ENCODE measurements at places on chromosomes 12 and 14.
A peak's percentile ranks its signal among the peaks of the same experiment; 100 is the strongest.

GRCh38 chr12:115199831-115200230 lies 515.9 kb upstream of the TBX3 start:
- peak; percentile 48 for DNase-seq

DNA sequence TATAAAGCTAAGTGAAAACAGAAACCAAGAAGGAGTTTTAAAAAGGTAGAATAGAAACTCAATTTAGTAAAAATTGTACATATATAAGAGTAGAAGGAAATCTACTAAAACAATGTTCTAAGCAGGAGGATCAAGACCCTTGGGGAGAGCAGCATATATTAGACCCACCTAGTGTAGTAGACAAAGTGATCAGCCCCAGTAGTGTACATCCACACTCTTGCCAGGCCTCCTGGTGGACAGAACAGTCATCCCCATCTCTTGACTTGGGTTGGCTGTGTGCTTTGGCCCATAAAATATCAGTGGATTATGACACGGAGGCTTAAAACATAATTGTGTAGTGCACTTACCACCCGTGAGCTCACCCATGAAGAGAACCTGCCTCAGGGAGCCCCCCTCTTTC lies 10.9 kb upstream of the OTUB2 start:
- DNase-seq: no peak

GRCh38 chr12:95248604-95249360 lies 31.2 kb downstream of the VEZT start:
- DNase-seq: peak; percentile 91

- no peak for DNase-seq
Measured at GRCh38 chr12:124561231-124561630, 6.2 kb downstream of the NCOR2 start.

- no peak for DNase-seq
Measured at GRCh38 chr12:69338936-69339335, 9.2 kb upstream of the LYZ start.

GRCh38 chr12:4289998-4290790 lies 16.6 kb downstream of the CCND2 start:
- no peak for DNase-seq

- DNase-seq: no peak
Measured at GRCh38 chr12:64680235-64680634, 69.9 kb downstream of the RASSF3 start.

DNA sequence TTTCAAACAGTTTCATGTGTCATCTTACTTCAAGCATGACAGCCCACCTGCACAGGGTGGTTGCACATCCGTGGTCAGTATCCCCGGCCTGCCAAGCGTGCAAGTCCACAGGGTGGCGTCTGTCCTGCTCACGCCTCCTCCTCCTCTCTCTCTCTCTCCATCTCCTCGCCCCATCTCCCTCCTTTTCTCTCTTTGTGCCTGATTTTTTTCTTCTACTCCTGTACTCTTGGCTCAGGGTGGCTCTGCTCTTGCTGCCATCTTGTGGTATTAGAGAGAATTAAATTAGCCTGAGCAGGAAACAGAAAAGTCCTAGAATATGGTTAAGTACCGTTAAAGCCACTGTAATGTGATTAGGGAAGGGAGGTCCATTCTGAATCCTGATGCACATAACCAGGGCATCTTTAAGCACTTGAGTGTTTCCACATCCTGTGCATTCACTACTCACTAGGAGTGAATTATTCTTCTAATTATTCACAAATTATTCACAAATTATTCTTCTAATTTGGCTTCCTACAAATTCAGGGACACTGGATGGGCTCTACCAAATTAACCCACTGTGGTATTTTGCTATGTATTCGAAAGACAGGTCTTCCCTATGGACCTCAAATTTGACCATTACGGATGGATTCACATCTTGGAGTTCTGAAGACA lies 25.5 kb upstream of the DTX1 start:
- peak; percentile 64 for DNase-seq

DNA sequence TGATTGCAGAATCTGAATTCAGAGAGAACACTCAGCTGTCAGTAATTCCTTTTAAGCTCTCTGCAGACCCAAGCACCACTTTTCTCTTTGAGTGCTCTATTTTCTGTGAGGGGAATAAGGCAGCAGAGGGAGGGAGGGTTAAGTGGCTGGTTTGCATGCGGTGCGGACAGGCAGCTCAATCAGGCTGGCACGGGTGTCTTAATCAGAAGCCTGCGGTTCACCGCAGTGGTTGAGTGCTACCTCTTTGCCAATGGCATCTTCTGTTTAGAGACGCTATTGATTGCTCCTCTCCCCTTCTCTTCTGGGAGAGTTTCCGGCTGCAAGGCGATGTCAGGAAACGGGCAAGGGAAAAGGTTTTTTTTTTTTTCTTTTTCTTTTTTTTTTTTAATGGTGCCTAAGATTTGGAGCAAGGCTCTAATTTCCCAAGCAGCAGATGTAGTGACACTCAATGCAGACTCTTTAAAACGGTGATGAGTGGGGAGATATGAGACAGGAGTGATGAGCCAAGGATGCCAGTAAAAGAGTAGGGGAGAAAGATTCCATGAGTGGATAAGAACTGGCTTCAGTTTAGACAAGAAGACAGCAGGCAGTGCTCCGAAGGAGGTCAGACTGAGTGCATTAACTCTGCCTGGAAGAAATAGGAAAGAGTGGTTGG lies 533.7 kb upstream of the SEL1L start:
- no peak for DNase-seq

DNA sequence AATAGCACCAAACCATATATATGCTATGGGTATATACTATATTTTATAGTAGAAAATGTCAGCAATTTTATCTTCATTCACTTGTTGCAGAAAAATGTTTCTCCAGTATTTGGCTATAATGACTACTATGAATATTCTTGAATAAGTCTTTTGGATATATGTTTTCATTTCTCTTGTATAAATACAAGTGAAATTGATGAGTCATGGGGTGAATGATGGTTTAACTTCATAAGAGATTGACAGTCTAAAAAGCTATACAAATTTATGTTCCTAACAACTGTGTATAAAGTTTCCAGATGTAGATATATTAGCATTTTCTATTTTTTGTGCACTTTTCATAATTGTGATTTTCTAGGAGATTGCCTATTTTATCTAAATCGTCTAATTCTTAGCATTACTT lies 714.8 kb downstream of the TRHDE start:
- DNase-seq: no peak

- no peak for DNase-seq
Measured at GRCh38 chr14:80768646-80769045, 172.9 kb downstream of the CEP128 start.

- DNase-seq: no peak
Measured at GRCh38 chr12:106601496-106601895, 18.7 kb downstream of the RFX4 start.

DNA sequence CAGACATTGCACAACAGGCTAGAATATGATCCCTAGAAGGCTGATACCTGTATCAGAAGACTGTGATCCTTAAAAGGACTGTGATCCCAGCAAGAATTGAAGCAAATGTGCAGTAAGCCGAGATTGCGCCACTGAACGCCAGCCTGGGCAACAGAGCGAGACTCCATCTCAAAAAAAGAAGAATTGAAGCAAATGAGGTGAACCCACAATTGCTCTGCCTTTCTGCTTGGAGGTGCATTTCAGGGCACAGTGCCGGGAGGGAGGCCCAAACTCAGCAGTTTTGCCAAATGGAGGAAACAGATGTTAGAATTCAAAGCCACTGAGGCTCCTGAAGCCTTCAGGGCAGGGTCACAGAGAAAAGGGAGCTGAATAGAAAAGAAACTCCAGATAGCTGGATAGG lies 61.1 kb upstream of the COCH start:
- no peak for DNase-seq

GRCh38 chr14:105710119-105711043 lies 184.0 kb downstream of the TMEM121 start:
- DNase-seq: no peak

- DNase-seq: no peak
Measured at GRCh38 chr14:24232645-24233537, at the start of gene GMPR2. Gene GMPR2, plus strand, starts transcription at chr14:24232929. Its CDS starts 325 bp downstream, at chr14:24233254.

- peak; percentile 50 for DNase-seq
Measured at GRCh38 chr12:93415723-93416464, 25.9 kb downstream of the UBE2N start.

DNA sequence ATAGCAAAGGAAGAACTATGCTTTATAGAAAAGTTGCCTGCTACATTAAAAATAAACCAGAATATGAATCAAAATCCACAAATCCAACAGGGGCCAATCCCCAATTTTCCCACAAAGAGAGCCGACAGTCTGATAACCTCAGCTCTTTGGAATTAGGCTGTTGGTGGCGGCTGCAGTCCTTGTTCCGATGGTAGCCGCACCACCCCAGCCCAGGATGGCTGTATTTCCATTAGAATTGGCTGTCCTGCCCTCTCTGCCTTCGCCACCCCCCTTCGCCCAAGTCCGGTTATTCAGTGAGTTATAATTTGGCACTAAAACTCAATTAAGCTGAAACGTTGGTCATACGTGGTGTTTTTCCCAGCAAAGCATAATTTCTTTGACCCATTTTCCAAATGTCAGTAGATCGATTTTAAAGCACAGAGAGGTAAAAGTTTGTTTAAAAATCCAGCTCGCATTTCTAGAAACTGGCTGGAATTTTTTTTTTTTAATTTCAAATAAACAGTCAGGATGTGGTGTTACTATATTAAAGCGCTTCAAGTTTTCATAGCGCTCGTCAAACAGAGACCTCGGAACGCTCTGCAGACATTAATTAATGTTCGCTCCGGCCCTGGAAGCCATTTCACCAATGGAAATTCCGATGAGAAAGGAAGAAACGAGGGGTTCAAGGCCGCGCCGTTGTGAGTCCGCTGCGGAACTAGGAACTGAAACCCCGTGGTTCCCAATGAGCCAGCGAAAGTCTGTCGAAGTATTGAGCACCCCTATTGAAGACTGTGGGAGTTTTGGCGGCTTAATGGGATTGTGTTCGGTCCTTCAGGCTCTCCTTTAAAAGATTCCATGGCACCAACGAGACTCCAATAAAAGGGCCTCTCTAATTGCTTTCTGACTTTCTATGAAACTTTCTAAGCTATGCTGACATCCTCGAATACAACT lies 104.8 kb upstream of the DIO3 start:
- DNase-seq: no peak

DNA sequence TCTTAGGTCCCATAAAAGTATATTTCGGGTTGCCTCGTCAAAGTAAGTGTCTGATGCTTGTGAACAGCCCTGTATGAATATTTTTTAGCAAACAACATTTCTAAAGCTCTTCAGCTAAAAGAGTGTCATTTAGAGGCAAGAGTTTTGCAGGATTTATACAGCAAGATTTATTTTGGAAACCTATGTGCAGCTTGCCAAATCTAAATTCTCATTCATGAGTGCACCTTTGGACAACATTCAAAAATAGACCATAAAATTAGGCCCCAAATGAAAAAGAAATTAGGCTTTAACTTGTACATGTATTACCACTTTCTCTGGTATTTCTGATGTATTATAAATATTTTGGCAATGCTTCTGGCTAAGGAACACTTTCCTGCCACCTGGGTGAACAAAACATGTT lies 224.4 kb upstream of the PDZRN4 start:
- DNase-seq: no peak

- peak; percentile 78 for DNase-seq
Measured at GRCh38 chr12:19031032-19031431, 98.5 kb upstream of the PLEKHA5 start.

- no peak for DNase-seq
Measured at GRCh38 chr14:61452452-61452851, 131.1 kb downstream of the PRKCH start.

GRCh38 chr12:121224591-121224990 lies 14.7 kb downstream of the P2RX4 start:
- no peak for DNase-seq

DNA sequence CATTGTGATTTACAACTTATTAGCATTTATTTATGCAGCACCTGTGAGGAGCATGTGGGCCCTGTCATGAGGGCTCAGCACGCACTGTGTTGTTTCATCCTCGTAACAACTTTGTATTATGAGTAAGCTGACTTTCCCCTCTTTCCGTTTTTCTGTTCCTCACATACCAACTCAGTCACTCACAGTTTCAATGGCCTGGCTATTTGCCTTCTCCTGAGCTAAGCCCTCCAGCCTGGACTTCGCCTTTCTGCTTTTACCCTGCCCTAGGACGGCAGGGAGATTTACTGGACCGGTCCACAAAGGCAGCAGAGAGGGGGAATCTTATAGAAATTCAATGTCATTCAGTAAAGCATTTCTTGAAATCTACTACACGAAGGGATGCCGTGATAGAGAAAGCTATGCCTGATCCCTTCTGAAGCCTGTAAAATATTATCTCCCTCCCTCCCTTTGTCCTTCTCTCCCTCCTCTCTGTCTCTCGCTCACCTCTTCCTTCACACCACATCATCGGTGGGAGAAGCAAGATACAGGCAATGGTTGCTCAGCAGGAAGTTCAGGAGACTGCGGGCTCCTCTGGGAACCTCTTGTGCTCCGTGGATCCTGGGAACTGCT lies 219.2 kb upstream of the TBX3 start:
- DNase-seq: peak; percentile 47

DNA sequence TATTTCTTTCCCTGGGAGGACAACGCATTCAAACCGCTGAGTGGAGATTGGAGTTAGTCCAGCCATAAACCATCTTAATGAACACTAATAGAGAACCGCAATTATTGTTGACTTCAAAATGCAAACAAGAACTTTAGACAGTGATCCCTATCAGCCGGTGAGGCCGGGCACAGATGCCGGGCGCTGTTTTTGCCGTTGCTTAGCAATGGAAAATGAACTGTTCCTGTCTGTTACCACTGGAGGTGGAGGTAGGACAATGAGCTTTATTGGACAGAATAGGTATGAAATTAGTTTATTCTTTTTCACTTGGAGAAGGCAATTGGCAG lies 216.8 kb downstream of the TTC8 start:
- no peak for DNase-seq

DNA sequence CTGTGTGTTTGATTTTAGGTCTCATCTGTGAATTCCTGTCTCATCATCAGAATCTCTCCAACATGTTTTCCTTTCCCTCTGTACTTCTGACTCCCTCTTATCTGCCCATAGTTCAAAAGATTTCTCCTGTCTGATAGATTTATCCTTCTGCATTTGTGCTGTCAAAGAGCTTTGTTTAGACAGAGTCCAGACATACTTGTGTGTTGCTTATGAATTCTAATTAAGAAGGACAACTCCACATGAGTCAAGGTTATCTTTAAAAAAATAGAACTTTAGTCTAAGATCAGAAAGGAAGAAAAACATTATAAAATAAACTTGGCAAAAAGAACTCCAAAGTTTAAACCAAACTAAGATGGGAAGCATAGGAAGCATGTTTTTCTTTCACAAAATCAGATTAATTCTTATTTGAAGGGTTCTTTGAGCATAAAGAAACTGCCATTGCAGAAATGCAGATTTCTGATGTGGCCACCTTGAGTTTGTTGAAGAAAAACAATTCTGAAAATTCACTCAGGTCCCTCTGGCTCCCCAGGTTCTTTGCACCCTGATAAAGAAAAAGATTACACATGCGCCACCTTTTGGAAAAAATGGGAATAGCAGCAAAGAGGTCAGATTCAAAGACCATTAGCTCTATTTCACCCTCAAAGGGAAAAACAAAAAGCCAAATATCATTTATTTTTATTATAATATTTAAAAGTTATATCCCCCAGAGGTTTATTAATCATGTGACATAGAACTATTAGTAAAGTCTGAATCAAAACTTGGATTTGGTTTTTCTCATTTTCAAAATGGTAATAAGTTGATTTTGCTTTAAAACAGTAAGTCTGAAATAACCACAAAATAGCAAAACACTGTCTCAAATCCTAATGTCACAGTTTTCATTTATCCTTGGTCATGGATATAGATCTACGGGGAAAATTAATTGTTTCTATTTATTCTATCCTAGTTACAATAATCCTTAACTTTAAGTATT lies 143.7 kb upstream of the DCN start:
- DNase-seq: peak; percentile 79

All from fibroblast of villous mesenchyme (primary cell).